Memory B cell (primary cell): ENCODE measurements at places on chromosomes 5 and 9.

GRCh38 chr5:73325546-73325945, 123.0 kb downstream of the FOXD1 start:
- no peaks in the 10 kb centered on the region for H3K36me3 ChIP-seq
- H3K27ac ChIP-seq: no peak overlapping the region
- H3K4me1 ChIP-seq: no peaks in the 10 kb centered on the region
- H3K4me3 ChIP-seq: no peak overlapping the region

DNA sequence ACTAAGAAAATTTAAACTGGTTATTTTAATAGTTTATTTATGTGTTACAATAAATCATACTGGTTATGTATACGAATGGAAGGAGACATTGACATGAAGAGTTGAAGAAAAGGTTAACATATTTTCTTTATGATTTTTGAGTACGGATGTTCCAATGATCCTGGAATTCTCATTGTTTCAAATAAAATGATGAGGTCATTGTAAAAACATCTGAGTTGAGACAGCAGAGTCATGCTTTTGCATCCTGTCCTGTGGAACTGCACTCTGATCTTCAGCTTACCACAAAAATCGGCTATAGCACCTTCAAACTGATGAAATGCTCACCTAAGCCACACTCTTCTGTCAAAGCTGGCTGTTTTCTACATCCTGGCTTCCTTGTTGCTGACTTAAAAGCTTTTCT, 67.8 kb downstream of the PTCD2 start:
- no peaks in the 10 kb centered on the region for H3K36me3 ChIP-seq
- H3K4me3 ChIP-seq: no peak overlapping the region
- H3K27ac ChIP-seq: no peak overlapping the region
- peaks cover 2% of the 10 kb centered on the region for H3K27me3 ChIP-seq

- H3K27ac ChIP-seq: no peak overlapping the region
- DNase-seq: no peak
- no peaks in the 10 kb centered on the region for H3K27me3 ChIP-seq
These were observed 23.6 kb upstream of the CYSTM1 start for GRCh38 chr5:140151144-140152021.

- peaks cover 6% of the 10 kb centered on the region for H3K36me3 ChIP-seq
- no peaks in the 10 kb centered on the region for H3K27me3 ChIP-seq
- peaks cover 44% of the 10 kb centered on the region for H3K4me1 ChIP-seq
- H3K27ac ChIP-seq: peak overlapping the region; percentile 97
These were observed 11.1 kb upstream of the CDC42SE2 start for GRCh38 chr5:131252824-131253171.

GRCh38 chr9:128558431-128559310, 6.3 kb downstream of the SPTAN1 start:
- DNase-seq: no peak
- peaks cover 19% of the 10 kb centered on the region for H3K4me1 ChIP-seq
- no peak overlapping the region for H3K27ac ChIP-seq
- H3K4me3 ChIP-seq: no peak overlapping the region
- H3K27me3 ChIP-seq: no peaks in the 10 kb centered on the region

DNA sequence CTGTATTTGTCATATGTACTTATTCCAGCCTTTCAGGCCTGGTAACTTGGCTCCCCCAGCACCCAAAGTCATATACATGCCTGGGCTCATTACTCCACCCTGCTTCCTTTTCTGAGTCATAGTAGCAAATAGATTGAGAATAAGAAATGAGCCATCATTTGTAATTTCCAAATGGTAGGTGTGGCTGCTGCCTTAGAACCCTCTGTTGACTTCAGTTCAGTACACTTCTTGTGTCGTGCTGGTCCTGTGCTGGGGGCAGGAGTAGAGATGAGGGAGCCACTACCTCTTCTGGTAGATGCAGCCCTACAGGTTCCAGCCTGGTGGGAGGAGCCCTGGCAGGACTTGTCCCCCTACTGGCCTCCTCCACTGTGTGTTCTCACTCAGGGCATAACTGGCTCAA, 11.1 kb downstream of the GM2A start:
- H3K36me3 ChIP-seq: peaks cover 57% of the 10 kb centered on the region
- no peak for DNase-seq
- no peak overlapping the region for H3K4me3 ChIP-seq
- H3K27ac ChIP-seq: peak overlapping the region; percentile 85
- peaks cover 25% of the 10 kb centered on the region for H3K4me1 ChIP-seq
- H3K27me3 ChIP-seq: no peaks in the 10 kb centered on the region

DNA sequence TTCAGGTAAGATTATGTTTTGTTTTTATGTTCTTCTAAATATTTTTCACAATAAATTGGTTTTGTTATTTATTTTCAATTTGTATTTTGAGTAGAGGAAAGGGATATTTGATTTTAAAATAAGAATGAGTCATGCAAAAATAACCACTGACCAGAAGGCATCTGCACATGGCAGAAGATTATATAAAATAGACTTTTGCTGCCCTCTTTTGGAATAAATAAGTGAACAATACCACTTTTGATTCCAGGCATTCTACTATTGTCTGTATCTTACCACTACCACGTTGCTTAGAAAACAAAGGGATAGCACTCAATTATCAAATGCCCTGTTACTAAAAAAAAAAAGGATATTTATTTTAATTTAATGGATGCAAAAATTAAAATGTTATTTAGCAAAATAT, 227.3 kb upstream of the ITGA1 start:
- no peaks in the 10 kb centered on the region for H3K27me3 ChIP-seq
- no peaks in the 10 kb centered on the region for H3K36me3 ChIP-seq
- no peak overlapping the region for H3K4me3 ChIP-seq
- DNase-seq: no peak
